T-helper 17 cell (primary cell): ENCODE measurements at places on chromosomes 12 and 14.
A peak's percentile ranks its signal among the peaks of the same experiment; 100 is the strongest.

DNA sequence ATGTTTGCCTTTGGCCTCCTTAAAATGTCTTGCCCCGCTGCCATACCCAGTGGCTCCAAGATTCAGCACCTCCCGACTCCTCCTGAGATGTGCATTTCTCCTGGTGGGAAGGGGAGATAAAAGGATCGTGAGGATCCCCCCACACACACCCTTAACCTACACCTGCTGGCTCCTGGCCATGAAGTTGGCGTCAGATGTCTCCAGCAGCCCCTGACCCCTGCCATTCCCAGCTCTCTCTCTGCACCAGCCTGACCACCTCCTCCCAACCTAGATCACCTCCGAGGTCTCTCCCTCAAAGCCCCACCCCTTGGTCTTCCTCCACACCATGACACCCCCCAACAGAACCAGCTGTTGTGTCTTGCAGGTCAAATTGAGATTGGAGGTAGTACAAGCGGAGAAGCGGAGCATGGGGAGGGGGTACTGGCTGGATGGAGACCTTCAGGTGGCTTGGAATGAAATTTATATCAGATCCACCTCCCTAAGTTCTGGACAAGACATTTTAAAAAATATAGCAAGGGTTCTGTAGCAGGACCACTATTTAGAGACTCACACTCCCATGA is 151.1 kb upstream of the FKBP4 start:
- DNase-seq: no peak

DNA sequence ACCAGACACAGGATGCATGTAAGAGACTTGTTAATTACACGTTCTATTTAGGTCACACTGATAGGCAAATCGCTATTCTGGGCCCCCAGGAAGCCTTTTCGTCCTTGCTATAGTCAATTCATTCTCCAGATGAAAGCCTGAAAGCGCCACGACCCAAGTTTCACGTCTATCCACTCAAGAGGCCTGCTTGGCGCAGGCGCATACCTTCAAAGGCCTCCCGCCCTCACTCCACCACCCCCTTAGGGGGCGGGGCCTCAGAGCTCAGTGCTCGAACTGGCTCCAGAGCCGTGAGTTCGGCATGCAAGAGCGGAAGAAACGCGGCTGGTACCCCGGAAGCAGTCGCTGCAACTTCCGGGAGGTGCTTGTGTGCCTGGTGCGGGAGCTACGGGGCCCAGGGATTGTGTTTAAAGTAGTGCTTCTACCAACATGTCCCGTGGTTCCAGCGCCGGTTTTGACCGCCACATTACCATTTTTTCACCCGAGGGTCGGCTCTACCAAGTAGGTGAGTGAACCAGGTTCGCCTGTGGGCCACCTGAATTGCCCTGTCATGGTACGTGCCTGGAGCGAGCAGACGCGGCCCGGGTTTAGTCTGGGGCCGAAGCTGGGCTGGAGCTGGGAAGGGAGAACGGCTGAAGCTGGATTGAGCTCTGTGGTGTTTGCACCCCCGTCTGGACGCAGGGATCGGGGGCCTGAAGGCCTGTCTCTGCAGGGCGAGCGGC is at the start of gene PSMA6:
TSS of gene PSMA6 (plus strand) at position 332 of the 719 bp plus-strand sequence. CDS start at position 427, 95 bp downstream.
- DNase-seq: peak; percentile 98

GRCh38 chr14:100669011-100669412 is 57.7 kb upstream of the DLK1 start:
- DNase-seq: no peak

DNA sequence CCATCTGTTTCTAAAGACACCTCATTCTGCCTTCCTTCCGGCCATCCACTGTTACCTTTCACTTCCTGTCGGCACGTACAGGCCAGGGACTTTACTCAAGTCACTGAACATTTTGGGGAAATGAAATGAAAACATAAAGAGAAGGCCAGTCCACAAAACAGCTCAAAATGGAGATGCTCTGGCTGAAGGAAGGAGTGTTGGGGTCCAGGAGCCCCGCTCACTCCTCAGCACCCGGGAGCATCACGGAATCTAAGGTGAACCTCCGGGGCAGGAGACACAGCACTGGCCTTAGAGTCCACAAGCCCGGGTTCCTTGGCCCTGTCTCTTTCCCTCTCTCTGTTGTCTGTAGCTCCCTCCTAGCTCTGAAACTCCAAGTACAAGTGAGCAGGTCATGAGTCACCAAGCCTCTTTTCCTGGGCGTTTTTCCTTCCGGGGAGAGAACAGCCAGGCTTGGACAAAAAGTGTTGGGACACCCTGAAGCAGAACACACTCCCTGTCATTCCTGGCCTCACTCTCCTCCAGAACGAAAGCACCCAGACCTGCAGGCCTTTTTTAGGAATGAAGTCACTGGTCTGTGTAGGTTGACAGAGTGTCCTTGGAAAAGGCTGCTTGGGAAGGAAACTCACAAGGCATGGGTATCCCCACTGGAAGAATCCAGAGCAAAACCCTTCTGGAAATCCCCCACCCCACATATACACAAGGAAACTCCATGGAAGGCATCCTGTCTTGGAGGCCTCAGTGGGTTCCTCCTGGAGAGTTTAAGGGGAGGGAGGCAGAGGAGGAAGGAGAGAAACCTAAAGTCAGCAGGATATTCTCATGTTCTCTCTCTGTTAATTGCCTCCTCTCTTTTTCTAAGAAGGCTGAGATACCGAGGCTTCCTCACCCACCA is 245.3 kb downstream of the ZFP36L1 start:
- DNase-seq: no peak

DNA sequence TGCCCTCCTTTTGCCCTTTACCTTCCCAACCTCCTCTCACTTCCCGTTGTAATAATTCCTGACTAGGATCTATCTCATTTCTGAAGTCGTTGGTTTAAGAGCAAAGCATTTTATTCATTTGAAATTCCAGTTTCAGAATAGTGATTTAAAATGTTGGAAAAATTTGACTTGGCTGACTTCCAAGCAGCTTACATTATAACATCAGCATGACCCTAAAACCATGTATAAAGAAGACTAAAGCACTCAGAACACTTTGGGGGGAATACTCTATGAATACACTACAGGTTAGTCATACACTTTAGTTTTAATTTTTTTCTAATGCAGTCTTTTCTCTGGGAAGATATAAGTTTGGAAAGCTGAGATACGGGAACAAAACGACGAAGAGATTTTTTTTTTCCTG is 161.1 kb downstream of the BTG1 start:
- DNase-seq: no peak

GRCh38 chr12:85356596-85357385 is 76.8 kb downstream of the ALX1 start:
- no peak for DNase-seq

DNA sequence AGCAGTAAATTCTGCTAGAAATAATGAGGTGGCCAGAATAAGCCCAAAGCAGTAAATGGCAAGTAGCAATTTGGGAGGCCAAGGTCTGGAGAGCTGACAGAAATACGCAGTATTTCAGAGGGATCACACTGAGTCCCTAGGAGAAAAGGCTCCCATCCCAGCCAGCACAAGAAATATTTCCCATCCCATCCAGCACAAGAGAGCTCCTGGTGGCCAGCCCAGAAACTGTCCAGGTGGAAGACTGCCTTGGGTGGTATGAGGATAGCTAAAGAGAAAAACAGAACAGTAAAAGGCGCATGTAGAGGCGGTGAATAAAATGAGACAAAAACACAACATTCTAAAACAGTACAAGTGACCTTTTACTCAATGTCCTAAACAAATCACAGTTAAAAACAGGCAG is 120.7 kb downstream of the HECTD4 start:
- no peak for DNase-seq

DNA sequence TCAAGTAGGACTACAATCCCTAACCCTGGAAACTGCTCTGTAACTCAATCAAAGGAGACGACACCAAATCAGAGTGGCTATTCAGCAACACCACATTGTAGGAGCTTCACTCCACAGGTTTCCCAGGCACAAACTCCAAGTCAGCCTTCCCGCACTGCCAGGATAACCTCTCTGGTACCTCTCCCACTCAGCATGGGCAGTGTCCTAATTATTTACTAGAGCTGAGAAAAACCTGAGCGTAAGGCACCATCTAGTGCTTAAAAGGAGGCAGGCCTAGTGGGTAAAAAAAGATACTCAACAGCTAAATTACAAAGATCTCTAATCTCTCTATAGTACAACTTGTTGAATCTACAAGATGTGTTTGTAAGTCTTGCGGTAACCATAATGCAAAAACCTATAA is 36.1 kb downstream of the PARP11 start:
- no peak for DNase-seq

DNA sequence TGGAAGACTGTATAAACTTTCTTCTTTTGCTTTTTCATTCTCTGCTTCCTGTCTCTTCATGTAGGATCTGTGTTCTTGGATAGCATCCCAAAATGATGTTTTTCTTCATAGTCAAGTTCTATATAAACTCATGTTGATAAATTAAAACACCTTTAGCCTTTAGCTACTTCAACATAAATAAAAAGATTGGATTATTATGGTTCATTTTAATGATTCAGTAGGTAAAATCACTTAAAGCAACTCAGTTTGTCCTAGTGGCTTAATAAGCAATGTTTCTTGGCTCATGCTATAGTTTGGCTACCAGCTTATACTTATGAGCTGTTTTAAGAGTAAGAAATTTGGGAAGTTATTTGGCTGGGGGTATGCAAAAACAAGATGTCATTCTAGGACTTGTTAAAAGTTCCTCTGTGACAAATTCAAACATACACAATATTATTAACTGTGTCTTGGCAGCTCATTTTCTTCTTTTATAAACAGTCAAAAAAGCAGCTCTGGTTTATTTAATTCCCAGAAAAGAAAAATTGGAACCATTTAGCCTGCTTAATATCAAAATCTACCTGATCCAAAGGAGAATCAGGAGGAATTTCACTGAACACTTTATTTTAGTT is 111.4 kb downstream of the TMTC3 start:
- DNase-seq: no peak

- DNase-seq: no peak
These were observed 23.1 kb downstream of the VASH1 start for GRCh38 chr14:76784266-76784874.

GRCh38 chr12:88241862-88242570 is 99.9 kb downstream of the TMTC3 start:
- DNase-seq: no peak

- no peak for DNase-seq
These were observed 29.7 kb downstream of the RAD9B start for GRCh38 chr12:110531741-110532333.

DNA sequence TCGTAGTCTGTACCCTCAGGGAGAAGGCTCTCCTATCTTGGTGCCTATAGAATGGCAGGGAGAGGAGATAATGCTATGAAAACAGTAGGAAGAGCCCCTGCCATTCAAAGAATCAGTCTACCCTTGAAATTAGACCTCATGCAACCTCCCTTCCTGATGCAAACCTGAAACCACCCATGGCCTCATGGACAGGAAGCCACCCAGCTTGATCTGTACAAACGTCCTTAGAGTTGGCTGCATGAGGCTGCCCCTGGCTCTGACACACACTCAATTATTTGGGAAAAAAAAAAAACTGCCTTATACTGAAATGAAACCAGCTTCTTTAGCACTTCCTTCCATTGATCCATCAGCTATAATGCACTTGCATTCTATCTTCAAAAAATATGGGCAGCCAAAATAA is 116.6 kb upstream of the BCL2L14 start:
- DNase-seq: no peak

- DNase-seq: no peak
These were observed 58.1 kb downstream of the NCOR2 start for GRCh38 chr12:124509300-124509675.

GRCh38 chr14:54909817-54910558 is 7.4 kb upstream of the GCH1 start:
- no peak for DNase-seq

GRCh38 chr14:103504991-103505565 is 17.6 kb downstream of the CKB start:
- DNase-seq: no peak

DNA sequence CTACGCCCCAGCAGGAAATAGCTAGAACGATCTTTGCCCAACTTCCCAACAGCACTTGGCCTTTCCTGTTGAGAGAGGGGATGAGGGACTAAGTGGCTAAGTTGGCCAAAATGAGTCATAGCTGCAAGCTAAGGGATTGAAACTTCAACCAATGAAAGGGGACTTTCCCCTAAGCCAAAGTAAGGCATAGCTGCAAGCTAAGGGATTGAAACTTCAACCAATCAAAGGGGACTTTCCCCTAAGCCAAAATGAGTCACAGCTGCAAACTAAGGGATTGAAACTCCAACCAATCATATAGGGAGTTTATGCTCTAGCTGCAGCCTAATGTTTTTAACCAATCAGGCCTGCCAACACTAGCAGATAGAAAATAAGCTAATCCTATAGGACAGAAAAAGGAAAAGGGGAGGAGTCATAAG is 100.5 kb upstream of the SSTR1 start:
- no peak for DNase-seq

- DNase-seq: no peak
These were observed 7.6 kb upstream of the KERA start for GRCh38 chr12:91065396-91065795.

- DNase-seq: peak; percentile 88
These were observed 1.8 kb downstream of the IGFBP6 start for GRCh38 chr12:53099071-53099882.

GRCh38 chr14:61977217-61977616 is 215.0 kb downstream of the SNAPC1 start:
- DNase-seq: no peak

- DNase-seq: no peak
These were observed 198.2 kb upstream of the RGS6 start for GRCh38 chr14:71734076-71734475.

DNA sequence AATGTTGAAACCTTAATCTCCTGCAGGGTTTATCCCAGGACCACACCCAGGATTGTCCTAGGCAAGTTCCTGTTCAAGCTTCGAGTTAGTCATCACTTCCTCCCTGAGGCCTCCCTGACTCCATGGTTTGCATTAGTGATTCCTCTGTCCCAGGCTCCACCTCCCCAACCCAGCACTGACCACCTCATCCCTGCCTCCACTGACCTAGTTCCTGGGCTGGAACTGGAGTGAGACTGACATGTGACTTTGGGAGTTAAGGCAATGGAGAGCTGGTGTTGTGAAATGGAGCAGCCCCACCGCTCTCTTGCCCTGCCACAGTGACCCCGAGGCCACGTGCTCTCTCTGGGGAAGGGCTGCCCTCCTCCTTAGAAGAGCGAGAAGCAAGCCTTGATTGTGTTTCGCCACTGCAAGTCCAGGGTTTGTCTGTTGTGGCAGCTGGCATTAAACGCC is 15.8 kb upstream of the DTX1 start:
- DNase-seq: no peak

DNA sequence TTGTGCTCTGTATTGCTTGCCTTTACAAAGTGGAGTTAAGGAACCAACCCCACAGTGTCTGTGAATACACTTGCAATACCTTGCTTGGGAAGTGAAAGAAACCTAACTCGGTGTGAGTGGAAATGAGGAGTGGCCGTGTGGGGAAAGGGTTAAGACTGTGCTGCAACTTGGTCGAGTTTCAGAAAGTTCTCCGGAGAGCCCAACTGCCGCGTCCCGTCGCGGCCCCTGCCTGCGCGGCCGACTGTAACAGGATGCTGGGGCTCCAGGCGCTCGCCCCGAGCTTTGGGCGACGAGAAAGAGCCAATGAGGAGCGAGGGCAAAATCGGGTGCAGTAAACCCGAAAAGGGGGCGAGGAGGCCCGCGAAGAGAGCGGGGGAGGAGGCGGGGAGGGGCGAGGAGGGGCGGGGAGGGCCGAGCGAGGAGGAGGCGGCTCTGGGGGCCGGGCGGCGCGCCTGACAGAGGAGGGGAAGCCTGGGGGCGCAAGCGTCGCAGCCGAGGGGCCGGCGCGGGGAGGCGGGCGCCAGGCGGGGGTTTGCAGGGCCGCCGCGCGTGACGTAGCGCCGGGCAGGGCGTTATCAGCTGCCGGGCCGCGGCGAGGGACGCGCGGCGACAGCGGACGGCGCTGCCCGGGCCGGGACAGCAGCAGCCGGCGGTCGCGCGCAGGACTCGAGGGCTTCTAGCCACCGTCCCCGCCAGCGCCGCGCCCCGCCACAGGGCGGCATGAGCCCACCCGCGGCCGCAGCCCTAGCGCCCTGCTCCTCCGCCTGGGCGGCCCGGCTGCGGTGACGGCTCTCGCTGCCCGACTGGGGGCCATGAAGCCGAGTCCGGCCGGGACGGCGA is at the start of gene DACT1:
TSS of gene DACT1 (plus strand) at position 572 of the 840 bp plus-strand sequence. CDS start at position 813, 241 bp downstream.
- DNase-seq: no peak
